ENCODE measurements at places on chromosomes 7 and 10.

GRCh38 chr10:22605168-22605567 is 109.2 kb downstream of the PIP4K2A start:
- DNase-seq, result no peak

GRCh38 chr7:35477609-35478008 is 217.3 kb downstream of the HERPUD2 start:
- no peak for DNase-seq

GRCh38 chr10:111063471-111063870 is 13.4 kb upstream of the ADRA2A start:
- no peak for DNase-seq

DNA sequence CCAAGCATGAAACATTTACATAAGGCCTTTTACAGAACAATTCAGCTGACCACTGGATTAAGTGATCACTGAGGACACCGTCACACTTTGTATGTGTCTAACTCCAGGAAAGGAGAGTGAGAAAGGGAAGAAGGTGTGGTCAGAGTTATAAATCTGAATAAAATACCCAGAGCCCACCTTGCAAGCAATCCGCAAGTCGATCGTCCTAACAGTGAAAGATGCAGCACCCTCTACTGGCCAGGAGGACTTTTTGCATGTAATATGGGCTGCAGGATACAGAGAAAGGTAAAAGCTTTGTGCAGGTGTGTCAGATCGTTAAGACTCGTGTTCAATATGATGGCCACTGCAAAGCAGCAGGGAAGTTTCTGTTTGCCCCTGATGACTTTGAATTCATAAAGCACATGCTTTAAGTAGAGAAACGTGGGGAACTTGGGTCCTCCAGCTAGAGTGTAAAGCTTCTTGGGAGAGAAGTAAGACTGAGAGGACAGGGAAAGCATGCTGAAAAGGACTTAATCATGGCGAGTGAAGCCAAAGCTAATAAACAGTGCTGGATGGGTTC is 68.5 kb upstream of the BMPER start:
- no peak for DNase-seq

DNA sequence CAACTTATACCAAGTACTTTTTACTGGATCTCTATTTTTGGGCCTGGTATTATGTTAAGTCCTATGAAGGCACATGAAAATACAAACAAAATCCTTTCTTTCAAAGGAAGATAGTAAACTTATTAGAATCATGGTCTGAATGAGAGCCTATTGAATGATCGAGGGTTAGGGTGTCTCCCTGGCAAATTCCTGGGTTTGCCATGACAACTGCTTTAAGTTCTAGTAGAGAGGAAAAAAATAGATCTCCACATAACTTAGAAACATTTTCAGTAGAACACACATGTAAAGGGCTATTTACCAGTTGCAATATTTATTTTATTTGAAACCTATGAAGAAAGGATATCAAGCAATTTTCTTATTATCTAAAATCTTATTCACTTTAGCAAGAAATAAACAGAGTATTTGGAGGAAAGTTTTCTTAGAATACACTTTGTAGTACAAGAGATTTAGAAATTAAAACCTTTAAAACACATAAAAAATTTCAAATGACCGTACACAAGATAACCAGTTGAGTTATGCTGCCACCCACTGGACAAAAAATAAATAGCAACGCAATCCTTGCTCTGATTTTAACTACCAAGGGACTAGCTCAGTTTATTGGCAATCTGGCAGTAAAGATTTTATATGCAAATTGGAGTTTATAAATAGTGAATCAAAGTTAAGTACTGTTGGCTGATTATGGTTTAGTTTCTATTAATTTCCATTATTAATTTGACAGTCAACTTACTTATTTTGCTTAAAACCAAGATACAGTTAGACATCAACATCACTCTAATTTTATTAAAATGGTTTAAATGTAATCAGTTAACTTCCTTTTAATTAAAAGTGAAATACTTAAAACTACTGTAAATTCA is 33.9 kb downstream of the CACUL1 start:
- no peak for DNase-seq

GRCh38 chr7:91940171-91940570 is 491 bp upstream of the AKAP9 start:
- no peak for DNase-seq

- DNase-seq, result no peak
Measured at GRCh38 chr10:73344269-73344668, 14.4 kb downstream of the CFAP70 start.

DNA sequence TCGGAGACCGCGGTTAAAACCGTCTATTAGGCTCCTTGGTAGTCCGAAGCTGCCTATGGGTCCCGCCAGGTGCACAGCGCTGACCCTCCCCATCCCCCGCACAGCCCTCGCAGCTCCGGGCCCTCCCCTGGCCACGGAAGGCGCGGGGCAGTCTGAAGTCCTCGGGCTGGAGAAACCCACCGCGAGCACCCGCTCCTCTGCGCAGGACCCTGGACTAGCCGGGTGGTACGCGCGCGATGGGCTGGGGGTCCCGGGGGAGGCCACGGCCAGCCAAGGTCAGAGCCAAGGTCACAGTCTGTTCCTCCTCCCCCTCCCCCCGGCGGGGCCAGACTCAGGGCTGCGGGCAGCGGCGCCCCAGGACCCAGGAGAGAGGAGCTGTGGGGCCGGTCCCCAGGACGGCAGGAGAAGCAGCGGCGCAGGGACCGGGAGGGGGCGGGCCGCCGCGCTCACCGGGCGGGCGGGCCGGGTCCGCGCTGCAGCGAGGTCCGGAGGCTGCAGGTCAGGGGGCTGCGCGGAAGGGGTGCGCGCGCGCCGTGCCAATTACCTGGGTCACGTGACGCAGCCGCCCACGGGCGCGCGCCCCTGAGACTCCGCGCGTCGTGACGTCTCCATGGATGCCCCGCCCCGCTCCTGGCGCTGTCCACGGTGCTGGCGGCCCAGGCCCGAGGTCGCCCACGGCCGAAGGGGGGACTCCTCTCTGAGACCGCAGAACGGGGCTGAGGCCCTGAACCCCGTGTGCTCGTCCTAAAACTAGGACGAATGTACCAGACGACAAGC is at the start of gene OGDHL:
Gene OGDHL, minus strand, starts transcription at position 535 of the 777 bp plus-strand sequence. CDS start 3,731 bp downstream, outside the sequence.
- DNase-seq, result no peak

GRCh38 chr10:98326621-98327027 is 58.6 kb upstream of the LOXL4 start:
- peak; percentile 13 for DNase-seq

DNA sequence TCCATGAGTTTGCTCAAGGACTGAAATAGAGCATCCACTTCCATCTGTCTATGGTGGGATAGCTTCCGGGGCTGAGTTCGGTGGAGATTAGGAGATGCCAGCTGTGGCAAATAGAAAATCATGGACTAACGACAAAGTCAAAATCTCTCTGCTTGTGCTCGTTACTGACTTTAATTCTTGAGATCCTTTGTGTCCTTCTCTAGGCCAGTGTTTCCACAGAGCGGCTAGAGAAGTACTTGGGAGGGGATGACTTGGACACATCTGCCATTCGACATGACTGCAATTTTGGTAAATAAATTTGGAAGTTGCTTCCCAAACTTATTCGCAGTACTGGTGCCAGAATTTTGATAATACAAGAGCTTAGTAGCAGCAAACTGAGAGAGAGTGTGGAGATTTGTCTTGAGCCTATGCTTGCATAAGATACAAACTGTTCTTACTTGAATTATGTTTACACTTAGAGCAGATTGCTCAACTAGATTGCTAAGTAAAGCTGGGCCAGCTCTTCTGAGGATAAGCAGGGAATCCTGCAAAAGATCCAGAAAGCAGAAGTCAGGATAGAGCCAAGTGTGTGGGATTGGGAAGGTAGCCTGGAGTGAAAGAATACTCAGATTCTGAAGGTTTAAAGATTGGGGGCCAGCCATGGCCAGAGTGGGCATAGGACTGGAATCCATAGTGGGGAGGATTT is 27.6 kb downstream of the ABCC2 start:
- no peak for DNase-seq

DNA sequence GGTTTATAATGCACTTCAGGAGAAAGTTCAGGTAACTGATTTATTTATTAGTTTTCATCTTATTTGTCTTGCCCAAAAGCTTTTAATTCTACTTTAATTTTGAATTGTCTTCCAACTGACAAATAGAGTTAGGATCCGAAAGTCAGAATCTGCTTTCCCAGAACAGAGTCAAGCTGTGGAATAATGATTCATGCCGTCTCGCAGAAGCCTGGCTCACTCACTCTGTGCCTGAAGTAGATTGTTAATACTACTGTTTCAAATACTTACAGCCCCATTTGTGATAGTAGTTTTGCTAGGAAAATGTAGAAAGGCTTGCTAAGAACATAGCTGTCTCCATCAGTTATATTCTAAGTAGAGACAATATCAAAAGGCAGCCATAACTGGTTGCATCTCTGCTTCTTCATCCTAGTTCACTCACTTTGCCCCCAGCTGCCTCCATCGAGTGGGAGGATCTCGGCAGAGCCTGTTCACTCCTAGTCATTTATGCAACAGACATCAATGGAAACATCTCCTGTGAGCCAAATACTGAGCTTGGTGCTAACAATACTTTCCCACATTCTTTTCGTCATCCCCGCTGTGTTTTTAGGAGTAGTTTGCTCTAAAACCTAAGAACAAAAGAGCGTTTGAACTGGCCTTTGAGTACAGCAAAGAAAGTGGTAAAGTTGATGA is 28.0 kb downstream of the ABRAXAS2 start:
- DNase-seq, result no peak

DNA sequence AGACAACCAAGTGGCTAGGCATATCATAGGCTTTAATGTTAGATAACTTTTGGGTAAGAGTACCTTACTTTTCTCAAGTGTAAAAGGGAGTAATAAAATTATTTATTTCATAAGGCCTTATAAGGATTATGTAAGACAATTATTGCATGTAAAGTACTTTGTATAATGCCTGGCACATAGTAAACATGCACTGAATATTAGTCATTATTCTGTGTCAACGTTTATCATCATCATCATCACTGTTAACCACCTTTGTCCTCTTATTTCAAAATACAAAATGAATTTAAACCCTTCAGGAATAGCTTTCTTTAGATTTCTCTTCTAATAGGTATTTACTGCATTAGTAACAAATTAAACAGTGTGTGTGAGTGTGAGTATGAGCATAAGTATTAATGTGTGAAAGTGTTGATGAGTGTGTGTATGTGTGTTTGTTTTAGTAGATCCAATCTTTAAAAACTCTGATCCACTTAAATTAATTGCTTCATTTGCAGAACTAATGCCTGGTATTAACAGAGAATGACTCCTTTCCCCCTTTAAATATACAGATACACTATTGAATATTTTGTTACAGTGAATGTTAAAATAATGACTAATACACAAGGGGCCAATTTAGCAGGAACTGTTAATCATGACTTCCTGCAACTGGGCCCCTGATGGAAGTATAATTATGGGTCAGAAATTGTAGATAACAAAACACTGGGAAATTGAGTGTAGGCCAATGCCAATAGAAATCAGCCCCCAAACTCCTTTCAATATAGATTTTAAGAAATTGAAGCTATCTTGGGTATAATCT is 213.3 kb upstream of the FZD8 start:
- DNase-seq, result no peak

DNA sequence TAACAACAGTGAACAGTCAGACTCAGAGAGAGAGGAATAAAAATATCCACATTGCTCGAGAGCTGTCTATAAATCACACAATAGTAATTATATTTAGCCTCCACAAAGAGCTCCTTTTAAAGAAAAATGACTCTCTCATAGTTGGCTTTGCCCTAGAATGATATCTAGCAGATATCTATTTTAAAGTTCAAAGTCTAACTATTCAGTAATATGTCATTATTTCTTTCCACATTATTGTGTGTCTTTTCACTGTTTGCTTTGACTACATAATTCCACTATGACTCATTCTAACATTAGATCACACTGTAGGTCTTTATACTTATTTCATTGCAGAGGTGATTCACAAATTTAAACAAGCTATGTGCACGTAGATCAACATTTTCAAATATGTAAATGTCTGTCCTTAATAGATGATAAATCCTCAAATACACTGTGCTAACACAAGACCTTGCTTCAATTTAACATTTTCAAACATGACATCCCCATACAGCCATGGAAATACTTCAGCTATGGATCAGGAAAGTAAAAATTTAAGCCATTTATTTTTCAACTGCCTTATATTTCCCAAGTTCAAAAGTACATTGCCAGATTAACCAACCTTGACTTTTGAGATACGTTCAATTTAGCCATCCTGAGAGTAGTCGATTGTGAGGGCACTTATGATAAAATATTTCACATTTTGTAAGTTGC is 99.9 kb upstream of the AKR1E2 start:
- no peak for DNase-seq

DNA sequence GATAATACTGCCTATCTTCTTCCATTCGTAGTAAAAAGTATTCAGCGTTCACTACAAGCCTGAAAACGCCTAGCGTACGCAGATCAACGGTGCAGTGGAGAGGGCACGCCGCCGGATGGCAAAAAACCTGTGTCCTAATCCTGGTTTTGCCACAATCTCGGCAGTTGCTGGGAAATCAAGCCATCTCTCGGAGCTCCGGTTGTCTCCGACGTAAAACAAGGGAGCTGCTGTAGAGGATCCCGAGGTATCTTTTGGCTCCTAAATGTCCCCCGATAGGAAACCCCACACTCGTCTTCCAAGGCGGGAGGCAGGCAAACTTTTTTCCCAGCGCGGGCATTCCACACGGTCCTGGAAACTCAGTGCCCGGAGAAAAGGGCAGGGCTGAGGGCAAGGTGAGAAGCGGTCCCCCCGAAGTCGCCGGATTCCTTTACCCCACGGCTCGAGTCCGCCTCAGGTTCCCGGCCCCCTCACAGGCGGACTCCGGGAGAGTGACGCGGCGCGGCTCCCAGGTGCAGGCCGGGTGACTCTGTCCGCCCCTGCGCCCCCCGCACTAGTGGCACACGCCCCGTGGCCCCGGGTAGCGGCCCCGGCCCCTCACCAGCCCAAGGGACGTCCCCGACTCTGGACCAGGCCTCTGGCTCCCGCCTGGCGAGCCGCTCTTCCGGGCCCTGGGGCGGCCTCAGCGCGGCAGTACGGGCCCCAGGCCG is 649 bp downstream of the IDE start:
- DNase-seq, result peak; percentile 15

- DNase-seq, result no peak
Measured at GRCh38 chr7:154912871-154913637, 89.9 kb downstream of the PAXIP1 start.

- DNase-seq, result no peak
Measured at GRCh38 chr10:99555825-99556523, 23.2 kb downstream of the NKX2-3 start.

DNA sequence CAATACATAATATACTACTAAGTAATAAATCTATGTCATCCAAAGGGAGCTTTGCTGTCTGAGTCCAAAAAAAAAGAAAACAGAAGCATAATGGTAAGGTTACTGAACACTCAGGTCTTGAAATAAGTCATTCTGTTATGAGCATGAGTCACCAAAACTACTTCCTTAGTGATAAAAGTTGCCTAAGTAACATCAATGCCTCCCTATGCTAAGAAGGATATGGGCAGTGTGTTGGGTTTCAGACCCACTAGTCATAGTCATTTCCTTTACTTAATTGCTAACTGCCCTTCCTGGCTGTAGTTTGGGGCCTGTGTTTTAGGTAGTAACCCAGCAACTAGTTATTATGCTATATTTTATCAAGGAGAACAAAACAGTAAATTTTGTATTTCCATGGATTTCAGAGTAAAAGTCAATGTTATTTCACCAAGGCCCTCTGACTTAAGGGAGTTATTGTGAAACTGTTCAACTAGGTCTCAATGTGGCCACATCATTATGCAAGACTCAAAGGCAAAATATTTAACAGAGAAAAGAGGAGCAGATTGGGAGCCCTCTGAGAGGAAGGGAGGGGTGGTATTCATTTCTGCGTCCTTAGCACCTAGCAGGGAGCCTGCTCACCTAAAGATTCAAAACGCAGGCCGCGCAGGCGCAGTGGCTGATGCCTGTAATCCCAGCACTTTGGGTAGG is 11.7 kb upstream of the VIM start:
- no peak for DNase-seq

- DNase-seq, result no peak
Measured at GRCh38 chr10:123536176-123536845, 129.8 kb upstream of the GPR26 start.

GRCh38 chr7:92135052-92135889 is 994 bp upstream of the CYP51A1 start:
- DNase-seq, result no peak

Data from hypothalamus (tissue), 51 donors.